ENCODE measurements at places on chromosomes 1 and 21.

- peak; percentile 68 for DNase-seq
Measured at GRCh38 chr1:226444901-226445300, 37.0 kb upstream of the PARP1 start.

DNA sequence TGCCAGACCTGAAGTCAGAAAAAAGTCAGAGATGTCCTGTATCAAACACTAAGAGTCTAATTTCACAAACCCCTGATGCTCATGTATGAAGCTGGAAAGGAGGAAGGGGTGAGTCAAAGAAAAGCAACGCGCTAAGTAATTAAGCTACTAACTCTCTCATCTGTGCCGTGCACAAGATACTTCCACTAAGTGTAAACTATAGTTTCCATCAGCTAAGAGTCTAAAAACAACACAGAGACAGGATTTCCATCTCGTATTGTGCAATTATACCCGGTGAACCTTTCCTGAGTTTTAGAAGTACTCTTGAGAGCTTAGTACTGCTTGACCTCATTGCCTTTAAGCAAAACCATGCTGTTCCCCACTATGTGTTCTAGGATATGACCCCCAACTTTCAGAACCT is 19.0 kb downstream of the DNALI1 start:
- no peak for DNase-seq

DNA sequence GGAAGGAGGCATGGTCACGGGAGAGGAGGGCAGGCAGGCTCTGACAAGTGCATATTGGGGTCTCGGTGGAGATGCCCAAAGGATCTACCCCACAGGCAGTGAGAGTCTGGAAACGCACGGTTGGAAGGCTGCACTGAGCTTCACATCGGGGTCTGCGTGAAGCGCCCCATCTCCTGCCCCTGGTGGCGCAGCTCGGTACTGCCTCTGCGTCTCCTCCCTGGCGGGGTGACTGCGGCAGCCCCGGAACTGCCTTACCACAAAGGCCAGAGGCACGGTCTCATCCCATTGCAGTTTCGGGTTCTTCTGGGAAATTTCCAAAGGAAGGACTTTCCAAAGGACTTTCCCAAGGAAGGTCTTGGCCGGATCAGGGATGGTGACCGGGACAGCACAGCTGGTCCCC is 69.2 kb upstream of the AJAP1 start:
- peak; percentile 1 for DNase-seq

DNA sequence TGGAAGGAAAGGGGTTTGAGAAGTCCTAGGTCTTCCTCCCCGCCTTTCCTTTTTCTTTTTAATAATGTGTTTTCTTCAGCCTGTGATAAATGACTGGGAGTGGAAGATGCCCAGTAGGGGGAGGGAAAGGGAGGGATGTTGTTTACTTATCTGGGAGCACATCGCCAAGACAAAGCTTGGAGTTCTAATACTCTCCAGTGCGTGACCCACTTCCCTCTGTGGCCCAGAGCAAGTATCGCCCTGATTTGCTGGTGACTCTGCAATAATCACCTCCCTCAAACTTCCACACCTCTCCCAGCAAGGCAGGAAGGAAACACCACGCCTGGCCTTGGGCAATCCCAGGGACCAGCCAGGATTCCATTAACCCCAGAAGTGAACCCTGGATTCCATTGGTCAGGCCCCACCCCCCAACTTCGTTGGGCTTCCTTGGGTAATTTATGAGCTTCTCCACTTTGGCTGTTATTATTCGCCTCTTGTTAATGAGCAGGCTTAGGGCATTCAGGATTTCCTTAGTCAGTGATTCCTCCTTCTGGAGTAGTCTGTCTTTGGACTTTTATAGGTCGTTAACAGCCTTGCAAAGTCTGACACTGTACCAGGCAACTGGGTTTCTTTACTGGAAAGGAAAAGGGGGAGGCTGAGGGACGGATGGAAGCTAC is 24.3 kb upstream of the GRHL3 start:
- no peak for DNase-seq

DNA sequence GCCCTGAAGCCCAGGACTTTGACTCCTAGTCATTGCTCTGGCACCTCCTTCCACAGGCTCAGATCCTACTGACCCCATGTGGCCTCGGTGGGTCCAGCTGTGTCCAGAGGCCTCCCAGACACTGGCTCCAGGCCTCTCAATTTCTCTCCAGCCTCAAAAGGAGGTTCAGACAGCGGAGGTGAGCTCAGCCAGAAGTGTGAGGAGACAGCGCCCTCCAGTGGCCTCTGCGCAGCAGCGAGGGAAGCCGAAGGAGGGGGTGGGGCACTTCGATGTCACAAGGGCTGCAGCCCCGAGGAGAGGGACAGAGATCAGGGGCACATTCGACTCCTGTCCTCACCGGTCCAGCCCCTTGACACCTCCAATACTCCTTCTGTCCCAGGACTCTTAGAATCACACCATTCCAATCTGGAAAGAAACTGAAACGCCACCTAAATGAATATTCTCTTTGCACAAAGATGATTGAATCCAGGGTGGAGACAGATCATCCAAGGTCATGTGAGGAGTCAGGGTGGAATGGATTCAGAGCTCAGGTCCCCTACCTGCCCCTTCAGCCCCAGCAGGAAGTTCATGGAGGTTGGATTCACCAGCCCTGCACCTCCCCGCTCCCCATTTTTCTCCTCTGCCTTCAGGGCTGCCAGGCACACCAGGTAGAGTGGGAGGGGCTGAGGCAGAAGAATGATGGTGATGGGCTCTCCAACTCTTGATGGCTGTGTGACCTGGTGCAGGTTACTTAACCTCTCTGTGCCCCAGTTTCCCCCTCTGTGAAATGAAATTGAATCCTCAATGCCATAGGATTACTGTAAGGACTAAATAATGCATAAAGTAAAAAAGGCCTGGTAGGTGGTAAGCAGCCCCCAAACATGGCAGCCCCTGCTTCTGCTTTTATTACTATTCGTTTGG is 34.8 kb upstream of the ZBTB40 start:
- DNase-seq = peak; percentile 65

- DNase-seq = no peak
Measured at GRCh38 chr1:152786077-152786476, at the start of gene LCE1E. Gene LCE1E (plus strand): TSS chr1:152786257. CDS start chr1:152787300, 1,043 bp downstream.

Measured in CD4-positive, alpha-beta T cell treated with Interleukin-21 for 1 hour (primary cell).